ENCODE measurements at places on chromosomes 11 and 22.

- DNase-seq, result no peak
Observed at GRCh38 chr11:132158696-132159095, 788.3 kb downstream of the NTM start.

DNA sequence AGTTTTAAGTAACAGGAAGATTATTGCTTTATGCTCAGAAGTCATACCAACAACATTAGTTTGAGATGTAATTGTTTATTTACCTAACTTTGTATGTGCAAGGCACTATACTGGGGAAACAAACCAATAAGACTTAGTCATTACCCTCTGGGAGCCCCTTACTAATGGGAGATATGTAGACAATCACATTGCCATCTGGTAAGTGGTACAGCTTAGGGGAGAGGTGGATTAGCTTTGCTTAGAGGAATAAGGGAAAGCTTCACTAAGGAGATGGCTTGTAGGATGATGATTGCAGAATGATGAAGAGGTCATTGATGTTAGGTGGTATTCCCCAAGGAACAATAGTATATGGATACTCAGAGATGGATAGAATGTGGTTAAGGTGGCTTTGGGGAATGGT is 17.5 kb downstream of the EMSY start:
- DNase-seq, result no peak

DNA sequence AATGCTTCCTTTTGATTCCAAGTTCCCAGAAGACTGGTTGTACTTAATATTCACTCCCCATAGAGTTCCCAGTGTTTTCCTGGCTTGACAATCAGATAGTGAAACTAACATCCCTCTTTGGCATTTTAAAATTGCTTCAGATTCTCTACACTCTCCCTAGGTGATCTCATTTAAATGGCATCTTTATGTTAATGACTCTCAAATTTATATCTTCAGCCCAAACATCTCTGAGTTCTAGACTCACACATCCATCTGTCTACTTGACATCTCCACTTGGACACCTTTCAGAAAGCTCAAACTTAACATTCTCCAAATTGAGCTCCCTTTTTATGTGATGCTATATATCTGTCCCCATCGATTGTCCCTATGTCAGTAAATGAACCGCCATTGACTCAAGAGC is 232.0 kb downstream of the NTM start:
- no peak for DNase-seq

DNA sequence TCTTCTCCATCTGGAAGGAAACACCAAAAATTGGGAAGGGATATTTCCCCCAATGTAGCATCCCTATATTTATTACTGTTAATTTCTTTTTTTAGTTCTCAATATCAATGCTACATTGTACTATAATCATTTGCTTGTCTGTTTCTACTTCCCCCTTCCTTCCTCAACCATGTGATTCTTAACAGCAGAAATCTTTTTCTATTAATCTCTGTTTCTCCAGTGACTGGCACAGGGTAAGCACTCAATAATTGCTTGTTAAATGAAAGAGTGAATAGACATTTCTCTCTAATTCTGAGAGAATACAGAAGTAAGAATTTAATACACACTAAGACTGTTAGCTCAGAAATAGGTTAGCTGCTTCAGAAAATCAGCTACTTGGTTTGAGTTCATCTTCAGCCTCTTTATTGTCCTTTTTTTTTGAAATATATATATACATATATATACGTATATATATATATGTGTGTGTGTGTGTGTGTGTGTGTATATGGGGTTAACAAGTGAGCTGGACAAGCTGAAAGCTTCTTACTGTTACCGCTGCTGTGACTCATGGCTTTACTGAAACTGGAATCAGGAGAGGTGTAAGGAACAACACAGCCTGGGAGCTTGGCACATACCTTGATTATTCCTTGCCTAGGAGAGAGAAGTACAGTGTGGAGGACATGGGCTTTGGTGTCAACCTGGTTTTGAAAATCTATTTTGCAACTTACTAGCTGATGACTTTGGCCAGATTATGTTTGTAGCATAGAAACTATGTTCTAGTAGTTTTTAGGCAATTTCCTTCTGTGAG is 26.2 kb upstream of the PDE3B start:
- DNase-seq, result no peak

GRCh38 chr11:44563711-44564110 is 1.8 kb upstream of the CD82 start:
- no peak for DNase-seq

GRCh38 chr11:106021181-106021966 is 666 bp downstream of the MSANTD4 start:
- DNase-seq, result no peak

DNA sequence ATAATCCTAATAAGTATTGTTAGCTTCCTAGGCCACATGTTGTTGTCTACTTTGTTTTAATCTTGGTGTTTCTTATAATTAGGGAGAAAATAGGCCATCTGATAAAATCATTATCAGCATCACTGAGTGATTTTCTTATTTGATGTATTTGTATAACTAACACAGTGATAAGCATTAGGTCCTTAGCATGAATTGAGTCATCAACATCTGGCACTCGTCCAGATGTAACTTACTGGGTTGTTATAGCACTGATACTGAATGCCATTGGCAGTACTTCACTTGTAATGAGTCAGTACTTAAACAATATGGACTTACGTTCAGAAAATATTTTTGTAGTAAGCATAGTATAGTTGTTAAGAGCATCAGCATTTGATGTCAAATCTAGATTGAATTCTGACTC is 16.2 kb downstream of the API5 start:
- no peak for DNase-seq

DNA sequence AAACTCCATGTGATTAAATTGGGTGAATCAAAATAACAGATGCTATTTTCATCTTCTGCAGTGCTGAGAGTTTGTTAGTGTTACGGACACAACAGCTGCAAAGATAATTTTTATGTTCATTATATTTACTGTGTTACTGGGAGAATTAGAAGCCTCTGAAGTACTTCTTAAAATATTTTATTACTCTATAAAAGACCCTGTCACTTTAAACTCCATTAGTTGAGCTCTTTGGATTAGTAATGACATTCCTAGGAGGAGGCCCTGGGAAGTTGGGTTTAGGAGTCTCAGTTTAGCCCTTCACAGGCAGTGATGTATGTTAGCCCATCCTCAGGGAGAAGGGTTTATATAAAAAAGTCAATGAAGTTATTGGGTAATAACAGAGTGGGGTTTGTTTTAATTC is 596.7 kb downstream of the JRKL start:
- DNase-seq, result no peak

All from substantia nigra (tissue), 51 donors.